Fibroblast of skin of left biceps (primary cell): ENCODE measurements at places on chromosomes 2 and 18.
A peak's percentile ranks its signal among the peaks of the same experiment; 100 is the strongest.

DNA sequence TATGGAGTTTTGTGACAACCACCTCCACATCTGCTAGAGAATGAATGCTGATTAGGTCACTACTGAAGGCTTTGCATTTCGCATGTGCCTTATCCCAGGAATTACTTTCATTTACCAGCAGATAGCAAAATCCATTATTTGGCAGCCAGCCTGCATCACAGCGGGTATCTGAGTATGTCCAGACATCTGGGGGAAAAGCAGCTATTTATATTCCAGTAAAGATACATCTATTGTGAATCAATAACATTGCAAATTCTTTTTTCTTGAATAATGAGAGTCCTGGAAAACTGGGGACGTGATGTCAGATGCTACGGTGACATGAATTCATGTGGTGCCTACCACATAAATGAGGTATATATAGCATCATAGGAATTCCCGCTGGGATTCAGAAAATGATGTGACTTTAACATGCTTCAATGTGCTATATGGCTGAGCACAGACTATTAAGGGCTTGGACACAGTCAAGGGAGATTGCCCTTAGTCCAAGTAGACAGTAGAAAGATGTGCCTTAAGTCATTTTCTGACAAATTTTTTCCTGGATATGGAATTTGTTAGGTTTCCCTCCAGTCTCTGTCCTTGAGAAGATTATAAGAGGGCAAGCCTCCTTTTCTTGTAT lies 84.2 kb upstream of the CD302 start:
- DNase-seq = peak; percentile 13

DNA sequence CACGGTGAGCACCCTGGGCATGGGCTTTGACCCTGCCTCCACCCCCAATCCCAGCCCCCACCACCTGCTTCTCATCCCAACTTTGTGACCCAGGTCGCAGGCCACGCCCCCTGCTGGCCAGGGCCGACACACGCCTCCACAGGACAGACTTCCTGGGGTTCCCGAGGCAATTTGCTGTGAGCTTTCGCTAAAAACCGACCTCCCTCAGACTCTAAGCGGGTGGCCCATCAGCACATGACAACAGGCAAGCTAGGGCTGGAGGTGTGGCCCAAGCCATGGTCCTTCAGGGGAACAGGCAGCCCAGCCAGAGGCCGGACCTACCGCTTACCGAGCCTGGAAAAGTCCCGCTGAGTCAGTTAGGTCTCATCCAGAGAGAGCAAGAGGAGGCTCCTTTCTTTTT lies 31.9 kb downstream of the C1QL2 start:
- DNase-seq = no peak

DNA sequence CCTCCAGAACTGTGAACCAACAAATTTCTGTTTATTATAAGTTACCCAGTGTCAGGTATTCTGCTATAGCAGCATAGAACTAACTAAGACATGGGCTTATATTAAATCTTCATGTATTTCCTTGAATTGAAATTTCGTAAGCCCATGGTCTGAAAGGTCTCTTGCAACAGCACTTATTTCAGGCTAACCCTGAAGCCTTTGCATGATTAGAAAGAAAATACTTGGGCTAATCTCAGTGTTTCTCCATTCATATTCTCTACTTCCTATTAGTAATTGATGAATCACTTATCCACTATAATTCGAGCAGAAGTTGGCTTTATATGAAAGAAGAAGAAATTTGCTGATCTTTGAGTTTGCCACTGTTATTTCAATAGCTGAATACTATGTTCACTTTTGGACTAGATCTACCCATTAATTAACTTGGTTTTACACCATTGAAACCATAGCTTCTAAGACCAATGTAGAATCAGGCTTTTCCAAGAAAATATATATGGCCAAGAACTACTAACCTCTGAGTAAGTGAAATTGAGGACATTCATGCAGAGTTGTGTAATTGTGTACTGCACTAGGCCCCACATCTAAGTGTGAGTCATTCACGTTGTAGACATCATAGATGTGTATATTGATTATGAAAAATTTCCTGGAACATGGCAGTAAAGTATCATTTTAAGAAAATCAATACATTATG lies 731.6 kb downstream of the SOCS6 start:
- no peak for DNase-seq

DNA sequence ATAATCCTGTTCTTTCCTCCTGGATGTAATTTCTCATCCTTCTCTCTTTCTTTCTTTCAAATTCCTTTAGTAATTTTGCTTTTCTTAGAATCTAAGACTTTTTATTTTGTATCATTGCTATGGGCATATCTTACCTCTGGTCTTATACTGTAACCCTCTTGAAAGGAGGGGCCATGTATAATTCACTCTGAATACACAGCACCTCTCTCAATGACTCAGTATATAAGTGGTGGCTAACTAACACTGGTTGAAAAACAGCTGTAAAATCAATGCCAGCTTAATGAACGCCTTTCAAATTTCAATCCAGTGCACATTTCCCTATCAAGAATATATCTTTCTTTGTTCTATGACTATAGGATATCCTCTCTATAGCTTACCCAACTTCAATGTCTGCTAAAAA lies 53.7 kb downstream of the CWC22 start:
- DNase-seq = no peak

DNA sequence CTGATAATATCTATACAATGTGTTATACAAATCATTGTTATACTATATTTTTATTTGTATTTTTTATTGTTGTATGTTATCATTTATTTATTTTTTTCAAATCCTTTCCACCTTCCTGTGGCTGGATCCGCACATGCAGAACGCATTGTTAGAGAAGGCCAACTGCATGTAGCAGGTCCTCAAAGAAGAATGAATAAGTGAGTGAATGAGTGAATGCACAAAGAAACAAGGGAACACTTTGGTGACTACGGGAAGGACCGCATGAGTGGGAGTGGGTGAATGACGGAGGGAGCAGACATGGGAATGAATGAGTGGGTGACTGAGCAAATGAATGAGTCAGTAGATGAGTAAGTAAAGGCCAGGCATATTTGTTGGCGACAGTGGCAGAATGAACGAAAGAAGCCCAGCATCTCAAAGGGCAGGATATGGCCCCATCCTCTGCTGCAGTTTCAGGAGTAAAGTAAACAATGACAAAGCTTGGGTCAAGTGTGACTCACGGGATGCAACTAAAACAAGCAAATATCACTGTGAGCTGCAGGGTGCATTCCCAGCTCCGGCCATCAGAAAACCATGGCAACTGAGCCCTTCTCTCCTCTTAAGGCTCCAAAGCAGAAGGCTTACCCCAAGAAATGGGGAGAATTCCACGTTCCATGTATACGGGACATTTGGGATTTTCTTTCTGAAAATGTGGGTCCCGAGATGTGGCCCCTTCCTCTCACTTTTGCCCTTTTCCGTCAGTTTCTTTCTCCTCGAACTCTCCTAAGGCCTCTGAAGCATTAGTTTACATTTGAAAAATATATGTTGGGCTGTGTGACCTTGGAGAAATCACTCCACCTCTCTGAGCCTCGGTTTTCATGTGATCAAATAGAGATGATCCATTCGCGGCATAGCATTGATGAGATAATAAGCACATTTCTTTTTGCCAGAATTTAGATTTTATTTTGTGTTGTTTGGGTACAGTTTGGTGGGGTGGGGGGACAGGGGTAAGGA lies 24.5 kb downstream of the KCNF1 start:
- DNase-seq = peak; percentile 65

GRCh38 chr2:112944971-112945370 lies 32.8 kb upstream of the IL36G start:
- DNase-seq = no peak

- DNase-seq = no peak
Observed at GRCh38 chr2:152161598-152161997, 14.0 kb downstream of the STAM2 start.

DNA sequence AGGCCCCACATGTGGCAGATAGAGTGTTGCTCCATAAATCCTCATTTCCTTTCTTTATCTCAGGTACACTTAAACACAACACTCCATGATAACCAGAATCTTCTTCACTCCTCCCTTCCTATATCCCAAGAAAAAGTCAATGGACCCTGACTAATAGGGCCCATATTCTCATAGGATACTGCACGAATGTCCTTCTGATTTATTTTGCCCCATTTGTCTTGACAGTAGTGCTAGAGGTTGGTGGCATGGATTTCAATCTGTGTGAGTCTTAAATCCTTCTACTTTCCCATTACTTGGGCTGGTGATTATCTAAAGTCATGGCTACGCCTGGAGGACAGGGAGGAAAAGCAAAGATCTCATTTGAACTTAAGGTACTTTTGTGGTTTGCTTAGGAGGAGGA lies 156.0 kb downstream of the ACOXL start:
- no peak for DNase-seq

DNA sequence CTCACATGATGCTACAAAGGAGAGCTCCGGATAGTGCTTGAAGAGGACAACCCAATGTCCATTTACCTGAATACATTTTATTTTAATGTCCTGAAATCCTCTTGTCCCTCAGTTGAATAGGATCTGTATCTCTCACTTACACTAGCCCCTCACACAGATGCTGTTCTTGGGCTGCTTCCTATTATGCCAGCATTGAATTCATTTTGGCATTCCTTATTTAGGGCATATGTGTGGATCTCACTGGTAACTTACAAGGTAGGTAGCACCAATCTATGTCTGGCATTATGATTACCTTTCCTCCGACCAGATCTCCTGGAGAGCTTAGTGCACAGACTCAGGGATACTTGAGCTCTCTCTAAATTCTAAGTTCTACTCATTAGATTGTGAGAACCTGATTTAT lies 799.7 kb upstream of the FSHR start:
- no peak for DNase-seq

DNA sequence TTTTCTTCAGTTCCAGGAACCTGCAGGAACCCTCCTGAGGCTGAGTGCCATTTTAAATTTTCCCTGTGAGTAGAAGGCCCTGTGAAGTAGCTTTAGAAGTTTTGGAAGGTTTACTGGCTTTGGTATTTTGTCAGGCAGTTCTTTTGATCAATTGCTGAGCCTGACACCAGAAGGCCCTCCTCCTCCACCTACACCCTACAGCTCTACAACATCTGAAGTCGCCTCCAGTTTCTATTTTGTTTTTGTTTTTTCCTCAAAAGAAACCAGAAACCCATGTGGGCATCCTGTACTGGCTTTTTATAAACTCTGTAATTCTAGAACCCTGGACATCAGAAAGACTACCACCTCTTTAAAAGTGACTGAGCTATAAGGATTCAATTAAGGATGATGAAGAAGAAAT lies 153.7 kb downstream of the NRXN1 start:
- no peak for DNase-seq

GRCh38 chr18:72419914-72420313 lies 124.2 kb downstream of the CBLN2 start:
- DNase-seq = no peak

DNA sequence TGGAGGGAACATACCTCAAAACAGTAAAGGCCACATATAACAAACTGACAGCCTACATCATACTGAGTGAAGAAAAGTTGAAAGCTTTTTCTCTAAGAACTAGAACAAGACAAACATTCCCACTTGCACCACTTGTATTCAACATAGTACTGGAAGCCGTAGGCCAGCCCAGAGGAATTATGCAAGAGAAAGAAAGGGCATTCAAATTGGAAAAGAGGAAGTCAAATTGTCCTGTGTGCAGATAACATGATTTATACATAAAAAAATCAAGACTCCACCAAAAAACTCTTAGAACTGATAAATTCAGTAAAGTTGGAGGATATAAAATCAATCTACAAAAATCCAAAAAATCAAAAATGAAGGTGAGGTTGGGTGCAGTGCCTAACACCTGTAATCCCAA lies 8.0 kb upstream of the KDM3A start:
- DNase-seq = no peak

DNA sequence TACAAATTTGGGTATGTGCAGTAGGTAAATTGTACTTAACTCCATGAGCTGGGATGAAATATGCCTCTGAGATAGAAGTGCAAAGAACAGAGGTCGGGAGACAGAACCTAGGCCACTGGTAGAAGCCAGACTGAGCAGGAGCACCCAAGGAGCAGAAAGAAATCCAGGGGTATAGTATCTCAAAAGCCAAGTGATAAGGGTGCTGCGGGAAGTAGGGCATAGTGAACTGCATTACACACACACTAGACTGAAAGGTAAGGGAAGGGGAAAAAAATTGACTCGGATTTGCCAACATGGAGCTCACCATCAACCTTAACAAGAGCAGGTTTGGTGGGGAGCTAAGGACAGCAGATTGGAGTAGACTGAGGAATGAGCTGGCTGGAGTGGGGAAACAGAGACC lies 89.3 kb upstream of the TMEM247 start:
- no peak for DNase-seq

DNA sequence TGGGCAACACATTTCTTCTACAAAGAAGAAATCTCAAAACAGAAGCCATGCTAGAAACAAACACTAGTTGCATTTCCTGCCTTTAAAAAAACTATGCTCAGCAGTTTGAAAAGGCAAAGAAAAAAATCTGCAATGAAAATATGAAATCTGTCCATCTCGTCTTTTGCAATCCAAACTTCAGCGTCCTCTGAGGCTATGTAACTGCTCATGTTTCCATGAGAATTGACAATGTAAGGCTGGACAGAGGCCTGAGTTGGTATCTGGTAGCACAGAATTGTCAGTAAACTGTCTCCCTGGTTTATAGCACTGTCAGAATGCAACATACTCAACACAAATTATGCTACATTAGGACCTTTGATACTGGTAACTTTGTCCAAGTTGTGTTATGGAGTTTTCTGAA lies 429.9 kb downstream of the ARHGAP15 start:
- no peak for DNase-seq

- DNase-seq = no peak
Observed at GRCh38 chr2:217742276-217742675, 260.5 kb downstream of the TNS1 start.

GRCh38 chr2:154433010-154433409 lies 265.5 kb upstream of the KCNJ3 start:
- DNase-seq = no peak

- no peak for DNase-seq
Observed at GRCh38 chr2:241519669-241520068, 11.3 kb upstream of the STK25 start.

GRCh38 chr2:86487062-86487461 lies 45.9 kb downstream of the KDM3A start:
- no peak for DNase-seq

- DNase-seq = no peak
Observed at GRCh38 chr2:205937211-205937610, 148.8 kb downstream of the INO80D start.
